ENCODE measurements at places on chromosomes 2 and 18.
A peak's percentile ranks its signal among the peaks of the same experiment; 100 is the strongest.

DNA sequence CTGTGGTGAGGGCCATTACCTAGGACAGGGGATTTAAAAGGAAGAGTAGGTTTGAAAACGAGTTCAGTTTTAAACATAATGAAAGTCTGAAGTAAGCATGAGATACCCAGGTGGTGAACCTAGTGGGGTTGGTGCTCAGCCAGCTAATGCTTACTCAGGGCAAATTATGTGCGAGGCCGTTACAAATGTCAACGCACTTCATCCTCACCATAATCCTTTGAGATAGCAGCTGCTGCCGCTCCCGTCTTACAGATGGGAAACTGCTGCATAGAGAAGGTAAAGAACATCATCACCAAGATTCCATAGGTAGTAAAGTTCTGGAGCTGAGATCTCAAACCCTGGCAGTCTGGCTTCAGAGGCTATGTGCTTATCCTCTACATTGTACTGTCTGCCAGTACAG is 209.0 kb downstream of the DYM start:
- DNase-seq: no peak

DNA sequence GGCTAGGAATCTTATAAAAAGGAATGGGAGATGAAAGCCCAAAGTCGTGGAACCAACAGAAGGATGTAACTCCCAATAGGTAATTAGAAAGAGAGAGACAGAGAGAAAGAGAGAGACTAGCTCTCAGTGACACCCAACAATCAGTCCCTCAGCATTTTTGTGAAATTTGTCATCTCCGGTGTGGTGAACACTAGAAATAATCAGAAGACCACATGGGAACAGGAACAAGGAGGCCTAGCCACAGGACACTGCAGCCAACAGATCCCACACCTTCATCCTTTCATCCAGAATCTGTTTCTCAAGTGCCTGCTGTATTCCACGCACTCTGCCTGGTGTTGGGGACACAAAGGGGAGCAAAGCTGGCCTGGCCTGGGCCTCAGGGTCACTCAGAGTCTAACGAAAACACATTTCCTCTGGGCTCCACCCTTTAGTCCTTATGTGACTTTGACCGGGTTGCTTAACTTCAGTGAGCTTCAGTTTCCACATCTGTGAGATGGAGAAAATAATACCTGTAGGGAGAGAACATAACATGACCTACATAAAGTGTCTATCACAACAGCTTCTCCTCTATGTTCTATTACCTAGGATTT is 53.1 kb downstream of the EHD3 start:
- no peak for DNase-seq

DNA sequence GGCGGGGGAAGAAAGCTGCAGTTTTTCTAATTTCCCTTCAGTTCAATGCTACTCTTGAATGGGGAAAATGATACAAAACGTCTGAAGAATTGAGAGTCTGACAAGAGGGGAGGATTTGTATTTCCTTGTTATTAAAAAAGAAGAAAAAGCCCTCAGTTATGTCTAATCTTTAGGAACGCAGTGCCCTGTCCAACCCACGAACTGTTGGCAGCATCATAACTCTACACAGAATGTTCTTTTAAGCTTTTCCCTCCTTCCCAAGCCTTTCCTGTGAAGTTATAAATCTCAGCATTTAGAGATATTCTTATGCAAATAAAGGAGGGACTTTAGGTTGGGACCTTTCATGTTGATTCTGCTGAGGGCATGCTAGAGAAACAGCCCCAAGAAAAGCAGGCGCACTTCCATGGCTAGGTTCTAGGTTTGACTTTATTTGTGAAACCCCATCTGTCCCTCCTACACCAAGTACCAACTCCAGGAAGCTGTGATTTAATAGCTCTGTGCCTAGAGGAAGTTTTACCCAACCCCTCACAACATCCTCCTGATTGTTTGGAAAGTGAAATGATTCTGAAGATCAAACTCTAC is 288.6 kb downstream of the SETBP1 start:
- no peak for DNase-seq

DNA sequence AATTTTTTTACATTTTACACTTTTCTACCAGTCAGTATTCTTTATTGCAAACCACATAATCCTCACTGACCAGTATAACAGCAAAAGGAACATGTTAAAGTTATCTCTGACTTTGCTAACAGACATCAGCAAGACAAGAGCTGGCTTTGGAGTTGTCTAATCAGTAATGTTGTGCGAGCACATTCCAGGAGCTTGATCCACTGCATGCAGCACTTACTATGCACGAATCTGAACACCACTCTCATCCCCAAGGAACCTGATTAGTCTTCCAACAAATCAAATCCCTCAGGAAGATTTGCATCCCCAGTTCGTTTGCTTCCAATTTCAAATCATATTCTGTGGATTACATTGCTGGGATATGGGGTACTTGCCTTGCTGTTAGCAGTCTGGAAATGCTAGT is 269.3 kb upstream of the EPC2 start:
- no peak for DNase-seq

- no peak for DNase-seq
Observed at GRCh38 chr2:173118395-173118794, 42.7 kb downstream of the MAP3K20 start.

GRCh38 chr2:210568108-210568507 is 11.7 kb downstream of the CPS1 start:
- no peak for DNase-seq

DNA sequence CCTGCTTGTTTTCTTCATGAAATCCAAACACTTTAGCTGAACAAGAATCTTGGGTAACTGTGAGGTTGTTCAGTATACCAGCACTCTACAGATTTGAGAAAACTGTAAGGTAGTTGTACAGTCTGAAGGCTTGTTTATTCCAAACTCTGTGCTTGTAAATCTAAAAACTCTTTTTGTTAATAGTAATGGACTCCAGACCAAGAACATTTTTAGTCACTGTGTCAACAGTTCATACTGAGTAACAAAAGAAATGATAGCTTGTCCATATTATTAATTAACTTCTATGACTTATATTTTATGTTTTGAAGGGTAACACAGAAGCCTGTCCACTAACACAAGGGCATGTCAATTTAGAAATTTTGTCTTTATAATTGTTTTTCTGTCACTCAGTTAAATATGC is 72.2 kb upstream of the KYNU start:
- DNase-seq: no peak

- no peak for DNase-seq
Observed at GRCh38 chr18:41809652-41810051, 145.4 kb upstream of the PIK3C3 start.

DNA sequence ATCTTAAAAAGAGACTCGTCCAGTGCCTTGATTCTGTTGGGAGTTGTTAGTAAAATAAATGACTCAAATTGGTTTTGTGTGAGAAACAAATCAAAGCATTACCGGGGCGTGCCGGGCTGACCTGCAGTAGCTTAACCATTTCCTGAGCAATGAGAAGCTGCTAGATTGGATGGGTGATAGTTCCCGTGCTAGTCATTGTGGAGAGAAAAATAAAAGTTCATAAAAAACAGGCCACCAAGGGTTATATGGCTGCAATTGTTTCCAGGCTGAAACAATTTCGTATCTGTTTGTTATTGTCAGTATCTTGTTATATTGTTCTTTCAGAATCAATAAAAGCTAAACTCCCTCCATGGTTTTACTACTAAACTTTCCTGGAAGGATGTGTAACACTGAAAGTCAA is 314.4 kb downstream of the MTX2 start:
- DNase-seq: no peak

- no peak for DNase-seq
Observed at GRCh38 chr2:238242731-238243495, 3.1 kb upstream of the HES6 start.

DNA sequence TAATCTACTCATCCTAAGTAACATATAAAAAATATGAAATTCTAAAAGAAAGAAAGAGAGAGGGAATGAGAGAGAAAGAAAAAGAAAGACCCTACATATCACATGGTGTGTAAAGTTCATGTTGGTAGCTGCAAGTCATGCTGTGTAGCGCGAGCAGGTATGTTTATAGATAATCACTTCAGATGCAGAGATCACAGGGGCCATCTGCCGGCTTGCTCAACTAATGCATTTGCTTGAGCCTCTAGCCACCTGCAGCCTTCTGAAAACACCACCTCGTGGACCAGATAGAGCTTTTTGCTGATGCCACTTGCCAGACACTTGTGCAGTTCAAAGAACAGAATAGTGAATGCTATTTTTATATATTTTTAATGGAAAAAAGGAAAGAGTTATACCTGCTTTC is 37.6 kb downstream of the CDH7 start:
- no peak for DNase-seq

DNA sequence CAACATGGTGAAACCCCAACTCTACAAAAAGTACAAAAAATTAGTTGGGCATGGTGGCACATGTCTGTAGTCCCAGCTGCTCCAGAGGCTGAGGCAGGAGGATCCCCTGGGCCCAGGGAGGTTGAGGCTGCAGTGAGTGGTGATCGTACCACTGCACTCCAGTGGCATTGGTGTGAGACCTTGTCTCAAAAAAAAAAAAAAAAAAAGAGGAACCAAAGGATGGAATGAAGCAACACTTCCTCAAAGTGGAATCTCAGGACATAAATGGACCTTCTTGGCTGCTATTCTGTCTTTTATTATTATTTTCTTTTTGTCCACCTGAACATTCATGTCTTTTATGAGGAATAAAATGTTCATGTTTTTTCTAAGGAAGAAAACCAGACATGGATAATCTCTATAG is 13.7 kb downstream of the GEMIN6 start:
- no peak for DNase-seq

GRCh38 chr18:69763002-69763401 is 184.7 kb downstream of the CD226 start:
- no peak for DNase-seq

- no peak for DNase-seq
Observed at GRCh38 chr2:692767-693166, 15.6 kb upstream of the TMEM18 start.

DNA sequence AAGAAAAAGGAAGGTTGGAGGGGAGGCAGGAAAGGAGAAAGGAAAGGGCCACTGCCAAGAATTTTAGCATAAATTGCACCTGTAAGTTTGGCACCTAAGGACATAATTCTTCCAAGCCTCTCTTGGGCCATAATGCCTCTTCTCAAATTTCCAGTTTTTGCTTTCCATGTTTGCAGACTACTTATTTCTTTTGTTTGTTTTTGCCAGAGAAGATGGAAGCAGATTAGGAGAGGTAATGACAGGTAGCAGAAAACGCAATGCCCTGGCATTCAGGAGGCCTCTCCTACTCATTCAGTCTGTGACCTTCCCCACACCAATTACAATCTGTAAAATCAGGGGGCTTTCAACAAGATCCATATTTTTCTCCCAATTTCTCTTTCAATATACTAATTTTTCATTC is 56.8 kb downstream of the MRPL33 start:
- DNase-seq: no peak

DNA sequence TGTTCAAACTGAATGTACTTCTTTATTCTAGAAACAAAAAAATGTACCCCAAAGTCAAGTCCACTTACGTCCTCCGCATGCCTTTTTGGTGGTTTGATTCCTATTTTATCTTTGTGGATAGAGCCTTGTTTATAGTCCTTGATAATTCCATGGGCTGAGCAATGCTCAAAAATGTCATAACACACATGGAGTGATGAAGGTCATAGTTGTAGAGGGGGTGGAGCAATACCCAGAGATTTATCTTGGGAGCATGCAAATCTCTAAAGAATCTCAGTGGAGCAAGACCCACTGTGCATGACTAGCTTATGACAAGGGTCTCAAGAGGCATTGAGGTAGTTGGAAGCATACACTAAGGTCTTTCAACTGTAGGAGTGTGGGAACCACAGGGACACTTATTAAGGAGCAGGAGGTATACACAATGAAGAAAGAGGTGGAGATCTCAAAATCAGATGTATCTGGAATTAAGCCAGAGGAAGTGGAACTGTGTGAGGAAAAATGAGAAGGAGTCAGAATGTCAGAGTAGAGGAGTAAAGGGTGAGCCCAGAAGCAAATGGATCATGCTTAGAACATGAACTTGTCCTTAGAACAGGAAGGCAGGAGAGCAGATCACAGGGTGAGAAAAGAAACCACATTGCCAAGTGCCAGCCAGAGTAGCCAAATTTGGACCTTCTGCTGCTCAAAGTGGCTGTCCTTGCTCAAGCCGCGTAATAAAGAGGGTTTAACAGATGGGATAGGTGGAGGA is 68.1 kb upstream of the STK39 start:
- no peak for DNase-seq

- no peak for DNase-seq
Observed at GRCh38 chr18:48826806-48827205, 124.0 kb downstream of the SMAD7 start.

- peak; percentile 15 for DNase-seq
Observed at GRCh38 chr2:85243101-85244072, 84.4 kb downstream of the TGOLN2 start.

- no peak for DNase-seq
Observed at GRCh38 chr2:233967164-233967563, 50.0 kb downstream of the TRPM8 start.

GRCh38 chr2:30990176-30990575 is 148.1 kb downstream of the GALNT14 start:
- no peak for DNase-seq

DNA sequence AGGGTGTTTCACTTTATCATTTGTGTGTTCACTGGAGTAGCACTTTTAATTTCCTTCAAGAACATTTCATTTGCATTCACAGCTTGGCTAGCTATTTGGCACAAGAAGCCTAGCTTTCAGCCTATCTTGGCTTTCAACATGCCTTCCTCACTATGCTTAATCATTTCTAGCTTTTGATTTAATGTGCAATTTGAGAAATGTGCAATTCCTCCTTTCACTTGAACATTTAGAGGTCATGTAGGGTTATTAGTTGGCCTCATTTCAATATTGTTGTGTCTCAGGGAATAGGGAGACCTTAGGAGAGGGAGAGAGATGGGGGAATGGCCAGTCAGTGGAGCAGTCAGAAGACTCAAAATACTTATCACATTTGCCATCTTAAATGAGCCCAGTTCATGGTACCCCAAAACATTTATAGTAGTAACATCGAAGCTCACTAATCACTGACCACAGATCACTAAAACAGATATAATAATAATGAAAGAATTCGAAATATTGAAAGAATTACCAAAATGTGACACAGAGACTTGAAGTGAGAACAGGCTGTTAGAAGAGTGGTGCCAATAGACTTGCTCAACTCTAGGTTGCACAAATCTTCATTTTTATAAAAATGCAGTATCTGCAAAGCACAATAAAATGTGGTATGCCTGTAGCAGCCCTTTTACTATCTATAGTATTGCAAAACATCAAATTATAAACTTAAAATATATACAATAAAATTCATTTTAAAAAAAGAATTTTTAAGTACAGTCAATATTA is 561.2 kb downstream of the METTL4 start:
- DNase-seq: no peak

GRCh38 chr2:25232248-25232825 is 64.0 kb upstream of the POMC start:
- no peak for DNase-seq

GRCh38 chr2:30139131-30139870 is 7.5 kb upstream of the YPEL5 start:
- peak; percentile 26 for DNase-seq
